ENCODE measurements at places on chromosomes 2 and 18.

GRCh38 chr2:88537640-88538039, 85.1 kb upstream of the FOXI3 start:
- DNase-seq, result no peak

GRCh38 chr2:204967199-204967960, 422.1 kb downstream of the PARD3B start:
- DNase-seq, result no peak

DNA sequence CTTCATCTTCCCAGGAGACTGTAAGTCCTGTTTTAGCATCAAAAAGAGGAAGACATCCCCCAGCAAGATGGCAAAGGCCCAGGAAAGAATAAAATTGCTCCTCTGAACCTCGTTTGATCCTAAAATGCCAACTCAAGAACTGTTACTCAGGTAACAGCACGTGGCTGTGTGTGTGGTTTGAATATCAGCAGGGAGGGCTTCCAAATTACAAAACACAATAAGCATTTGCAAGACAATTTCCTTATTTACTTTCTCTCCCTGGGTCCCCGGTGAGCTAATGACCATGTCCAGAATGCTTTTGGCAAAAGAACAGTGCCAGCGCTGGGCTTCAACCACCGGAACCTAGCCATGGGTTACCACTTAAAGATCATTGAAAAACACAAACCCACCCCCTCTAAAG, 163.6 kb downstream of the C1D start:
- no peak for DNase-seq

DNA sequence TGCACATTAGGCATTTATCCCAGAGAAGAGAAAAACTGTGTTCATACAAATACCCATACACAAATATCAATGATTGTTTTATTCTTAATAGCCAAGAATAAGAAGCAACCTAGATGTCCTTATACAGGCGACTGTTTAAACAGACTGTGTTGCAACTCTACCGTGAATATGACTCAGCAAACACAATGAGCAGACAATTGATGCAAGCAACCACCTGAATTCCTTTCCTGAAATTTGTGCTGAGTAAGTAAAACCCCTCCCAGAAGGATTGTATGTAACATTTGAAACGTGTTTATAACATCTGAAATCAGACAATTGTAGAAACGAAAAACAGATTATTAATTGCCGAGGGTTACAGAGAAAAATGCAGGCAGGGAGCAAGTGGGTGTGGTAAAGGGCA, 621.9 kb upstream of the SOX11 start:
- DNase-seq, result no peak

- DNase-seq, result no peak
These were observed 142.0 kb downstream of the NCK2 start for GRCh38 chr2:105886687-105887086.

DNA sequence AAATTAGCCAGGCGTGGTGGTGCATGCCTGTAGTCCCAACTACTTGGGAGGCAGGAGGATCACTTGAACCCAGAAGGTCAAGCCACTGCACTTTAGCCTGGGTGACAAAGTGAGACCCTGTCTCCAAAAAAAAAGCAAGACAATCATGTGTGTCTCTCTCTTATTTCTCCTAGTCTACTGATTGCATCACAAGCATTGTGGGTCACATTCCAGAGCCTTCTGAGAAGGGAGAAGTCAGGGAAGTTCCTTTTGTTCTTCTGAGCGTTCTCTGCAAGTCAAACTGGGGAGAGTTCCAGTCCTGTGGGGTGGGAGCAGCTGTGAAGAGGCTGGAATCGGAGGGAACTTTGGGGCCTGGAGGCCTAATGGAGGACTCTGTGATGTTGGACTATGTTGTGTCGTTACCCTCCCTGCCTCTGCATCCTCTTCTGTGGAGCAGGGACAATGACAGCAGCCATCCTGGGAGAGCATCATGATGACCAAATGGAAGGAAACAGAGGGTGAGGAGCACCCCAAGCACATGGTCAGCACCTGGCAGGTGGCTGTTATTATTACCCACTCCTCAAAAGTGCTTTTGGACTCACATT, 115.4 kb downstream of the MRO start:
- no peak for DNase-seq

DNA sequence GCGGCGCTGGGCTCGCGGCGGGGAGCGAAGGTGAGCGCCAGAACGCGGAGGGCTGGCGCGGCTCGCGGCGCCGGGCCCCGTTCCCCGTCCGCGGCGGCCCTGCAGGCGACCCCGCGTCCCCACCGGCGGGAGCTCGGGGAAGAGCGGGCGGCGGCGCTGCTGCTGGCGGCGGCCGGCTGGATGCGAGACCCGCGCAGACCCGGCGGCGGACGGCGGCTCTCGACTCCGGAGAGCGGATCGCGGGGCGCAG, 213 bp downstream of the DOK6 start:
- DNase-seq, result no peak

- no peak for DNase-seq
These were observed 76.0 kb upstream of the OSR1 start for GRCh38 chr2:19434413-19434812.

DNA sequence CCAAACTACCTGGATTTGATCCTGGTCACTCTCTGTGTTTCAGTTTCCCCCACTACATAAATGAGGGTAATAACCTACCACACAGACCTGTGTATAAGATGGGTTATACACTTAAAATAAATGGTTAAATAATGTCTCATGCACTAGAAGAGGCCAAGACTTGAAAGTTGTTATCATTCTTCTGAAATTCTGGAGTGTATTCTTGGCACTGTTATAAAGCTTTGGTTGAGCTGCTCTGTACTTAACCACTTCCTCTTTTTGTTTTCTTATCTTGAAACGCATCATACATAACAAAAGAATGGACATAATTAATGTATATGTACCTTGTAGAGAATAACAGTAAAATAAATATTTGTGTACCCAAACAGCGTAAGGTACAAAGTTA, 281.0 kb downstream of the AFF3 start:
- DNase-seq, result peak; percentile 67

GRCh38 chr2:173184031-173185004, 108.7 kb downstream of the MAP3K20 start:
- no peak for DNase-seq

- no peak for DNase-seq
These were observed 12.3 kb upstream of the CNGA3 start for GRCh38 chr2:98333922-98334321.

- DNase-seq, result no peak
These were observed 62.4 kb downstream of the ANKRD62 start for GRCh38 chr18:12155996-12156395.

DNA sequence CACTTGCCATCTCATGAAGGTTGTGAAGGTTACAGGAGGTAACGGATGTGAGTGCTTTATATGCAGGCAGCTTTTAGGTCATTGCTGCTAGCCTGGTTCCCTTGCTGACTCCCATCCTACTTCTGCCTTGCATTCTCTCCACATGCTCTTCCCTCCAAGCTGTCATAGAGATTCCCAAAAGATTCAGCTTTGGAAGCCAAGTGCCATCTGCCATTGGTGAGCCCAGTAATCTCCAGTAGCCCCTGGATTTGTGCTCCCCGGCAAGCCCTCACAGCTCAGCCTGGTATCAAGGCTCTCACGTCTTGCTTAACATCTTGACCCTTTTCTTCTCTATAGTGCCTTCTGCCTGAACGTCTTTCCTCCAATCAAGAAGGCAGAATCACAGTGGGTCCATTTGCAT, 61.6 kb downstream of the MYT1L start:
- DNase-seq, result no peak

GRCh38 chr2:97871096-97871780, 124.5 kb downstream of the TMEM131 start:
- DNase-seq, result no peak

GRCh38 chr2:230796280-230796862, 68.4 kb upstream of the ITM2C start:
- DNase-seq, result no peak

DNA sequence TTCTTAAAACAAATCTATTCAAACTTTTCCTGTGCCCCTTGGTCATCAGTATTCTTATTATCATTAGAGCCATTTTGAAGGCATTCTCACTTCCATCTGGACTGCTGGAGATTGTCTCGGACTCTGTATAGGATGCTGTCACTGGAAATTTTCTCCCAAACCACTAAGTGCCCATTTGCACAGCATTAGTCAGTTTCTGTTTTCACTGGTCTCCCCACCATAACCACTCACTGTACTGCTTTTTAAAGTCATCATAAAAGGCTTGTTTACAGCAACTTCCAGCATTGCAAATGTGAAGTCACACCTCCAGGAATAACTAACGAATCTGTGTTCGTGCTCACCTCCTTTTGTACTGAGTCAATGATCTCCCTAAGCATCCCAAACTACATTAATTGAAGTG, 150.9 kb upstream of the SERTAD2 start:
- DNase-seq, result no peak

DNA sequence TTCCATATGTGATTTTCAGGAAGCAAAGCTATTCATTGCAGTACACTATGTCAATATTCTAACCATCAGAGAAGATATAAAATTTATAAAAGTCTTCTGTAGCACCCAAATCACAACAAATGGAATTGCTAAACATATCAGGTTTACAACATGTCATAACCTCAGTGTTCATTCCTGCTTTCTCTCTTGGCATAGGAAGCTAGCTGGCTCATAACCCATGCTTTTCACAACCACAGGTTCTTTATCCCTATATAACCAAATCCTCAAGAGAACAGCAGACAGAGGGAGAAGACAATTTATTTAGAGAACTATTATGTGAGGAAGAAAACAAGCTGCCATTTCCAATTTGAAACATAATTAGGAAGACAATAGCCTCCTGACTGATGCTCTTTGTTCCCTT, 997.0 kb upstream of the ACVR2A start:
- no peak for DNase-seq

- no peak for DNase-seq
These were observed 26.5 kb downstream of the LRRC30 start for GRCh38 chr18:7257426-7257740.

Data from OCI-LY7 (cell line).